Osteocyte (in vitro differentiated cells): ENCODE measurements at places on chromosomes 5 and 9.

- no peak for DNase-seq
These were observed 103.2 kb downstream of the SNCAIP start for GRCh38 chr5:122415030-122415800.

GRCh38 chr9:15276328-15276938 lies 30.6 kb downstream of the TTC39B start:
- DNase-seq: no peak

GRCh38 chr9:2087500-2088313 lies 72.6 kb downstream of the SMARCA2 start:
- no peak for DNase-seq

DNA sequence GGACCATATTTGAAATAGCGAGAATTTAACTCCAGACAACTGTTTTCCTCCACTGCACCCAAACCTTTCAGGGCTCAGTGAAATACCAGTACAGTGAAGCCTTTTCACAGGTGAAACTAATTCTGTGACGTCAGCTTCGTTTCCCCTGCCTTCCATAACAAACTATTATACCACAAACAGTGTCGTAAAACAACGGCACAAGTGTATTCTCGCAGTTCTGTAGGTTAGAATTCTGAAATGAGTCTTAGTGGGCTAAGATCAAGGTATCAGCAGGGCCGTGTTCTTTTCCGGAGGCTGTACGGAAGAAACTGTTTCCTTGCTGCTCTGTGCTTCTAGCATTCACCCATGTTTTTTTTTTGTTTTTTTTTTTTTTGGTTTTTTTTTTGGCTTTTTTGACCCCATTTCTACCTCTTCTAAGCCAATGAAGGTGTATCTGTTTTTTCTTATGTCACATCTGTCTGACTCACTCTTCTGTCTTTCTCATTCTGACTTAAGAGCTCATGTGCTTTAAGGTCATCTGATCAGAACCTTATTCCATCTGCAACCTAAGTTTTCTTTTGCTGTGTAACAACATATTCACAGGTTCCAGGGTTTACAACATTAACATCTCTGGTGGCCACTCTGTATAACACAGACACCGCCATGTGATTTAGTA lies 20.1 kb downstream of the ISOC1 start:
- no peak for DNase-seq

DNA sequence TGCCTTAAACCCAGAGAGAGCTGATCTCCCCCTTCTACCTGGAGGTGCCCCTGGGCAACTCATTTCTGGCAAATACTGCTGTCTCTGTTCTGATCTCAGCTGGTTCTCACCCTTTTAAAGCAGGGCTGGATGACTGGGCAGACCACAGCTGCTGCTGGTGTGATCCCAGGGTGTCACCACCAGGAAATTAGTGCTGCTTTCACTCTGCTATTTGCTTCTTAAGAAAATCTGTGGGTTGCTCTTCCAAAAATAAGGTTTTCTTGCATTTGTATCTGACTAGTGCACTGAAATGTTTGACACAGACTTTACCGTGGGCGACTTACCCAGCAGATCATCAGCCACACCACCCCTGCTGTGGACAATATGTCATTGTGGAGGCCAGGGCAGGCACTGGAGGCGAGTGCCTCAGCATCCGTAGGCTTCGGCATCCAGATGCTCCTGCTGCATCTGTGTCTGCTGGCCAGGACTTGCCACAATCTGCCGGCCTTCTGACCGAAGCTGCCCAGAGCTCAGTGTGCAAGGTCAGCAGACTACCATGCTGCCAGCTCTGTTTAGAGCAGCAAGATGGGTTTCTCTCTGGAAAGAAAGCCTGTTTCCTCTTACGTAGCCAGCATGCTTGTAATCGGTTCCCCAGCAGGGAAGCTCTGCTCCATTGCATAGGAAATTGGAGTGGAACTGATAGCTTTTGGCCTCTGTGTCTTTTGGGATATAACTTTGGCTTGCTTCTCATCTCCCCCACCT lies 13.6 kb downstream of the ARHGAP26 start:
- no peak for DNase-seq

DNA sequence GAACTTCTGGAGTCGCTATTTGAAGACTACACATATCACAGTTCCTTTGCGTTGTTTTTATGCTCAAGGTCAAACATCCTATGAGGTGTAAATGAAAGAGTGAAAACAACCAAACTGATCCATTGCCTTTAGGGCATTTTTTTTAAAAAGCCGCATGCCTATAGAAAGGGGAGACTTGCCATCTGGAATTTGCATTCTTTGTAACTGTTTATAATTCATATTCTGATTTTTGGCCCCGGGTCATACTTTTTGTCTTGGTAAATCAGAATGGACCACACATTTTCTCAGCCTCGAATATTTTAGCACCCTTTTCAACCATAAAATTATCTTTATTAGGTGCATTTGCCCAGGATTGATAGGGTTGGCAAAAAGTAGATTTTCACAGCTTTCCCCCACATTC lies 188.0 kb downstream of the GOLPH3 start:
- DNase-seq: no peak

GRCh38 chr5:178212241-178213002 lies 8.1 kb downstream of the HNRNPAB start:
- no peak for DNase-seq

GRCh38 chr9:125494653-125494915 lies 212.4 kb downstream of the MAPKAP1 start:
- DNase-seq: no peak

- DNase-seq: peak; percentile 42
These were observed 86.6 kb upstream of the SLC25A48 start for GRCh38 chr5:135747824-135748223.

GRCh38 chr5:111241696-111242095 lies 17.5 kb downstream of the CAMK4 start:
- DNase-seq: no peak

GRCh38 chr5:72779520-72779919 lies 36.9 kb upstream of the TNPO1 start:
- DNase-seq: no peak

GRCh38 chr9:33178972-33179697 lies 12.0 kb upstream of the B4GALT1 start:
- no peak for DNase-seq

GRCh38 chr5:120532835-120533234 lies 68.7 kb downstream of the PRR16 start:
- no peak for DNase-seq

DNA sequence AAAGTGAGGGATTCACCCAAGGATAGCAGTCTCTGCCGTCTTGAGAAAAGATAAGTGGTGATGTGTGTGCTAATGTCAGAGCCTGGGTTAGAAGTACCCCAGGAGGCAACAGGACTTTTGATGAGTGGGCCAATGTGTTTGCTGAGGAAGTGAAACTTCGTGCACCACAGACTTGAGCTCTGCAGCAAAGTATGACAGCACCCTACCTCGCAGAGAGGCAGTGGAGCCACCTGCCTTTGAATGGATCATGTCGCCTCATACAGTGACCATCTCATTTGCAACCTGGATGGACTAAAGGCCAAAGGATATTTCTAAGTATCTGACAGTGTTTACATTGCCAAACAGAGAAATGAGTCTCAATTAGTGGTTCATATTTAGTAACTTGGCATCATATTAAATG lies 593.9 kb upstream of the GRAMD2B start:
- no peak for DNase-seq

DNA sequence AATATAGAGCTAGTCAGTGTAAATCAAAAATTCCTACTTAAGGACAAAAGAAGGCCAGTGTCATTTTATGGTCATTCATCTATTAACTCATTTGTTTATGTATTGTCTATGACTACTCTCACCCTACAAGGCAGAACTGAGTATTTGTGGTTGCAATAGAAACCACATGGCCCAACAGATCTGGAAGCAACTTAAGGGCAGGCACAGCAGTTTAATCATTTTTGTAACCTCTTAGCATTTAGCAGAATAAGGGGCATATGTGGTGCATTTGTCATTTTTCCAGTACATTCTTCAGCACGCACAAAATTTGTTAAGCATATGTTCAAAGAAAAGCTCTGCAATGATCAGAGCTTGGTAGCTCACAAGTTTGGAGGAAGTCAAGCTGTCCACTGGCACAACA lies 1.1 kb downstream of the FKBP15 start:
- no peak for DNase-seq

DNA sequence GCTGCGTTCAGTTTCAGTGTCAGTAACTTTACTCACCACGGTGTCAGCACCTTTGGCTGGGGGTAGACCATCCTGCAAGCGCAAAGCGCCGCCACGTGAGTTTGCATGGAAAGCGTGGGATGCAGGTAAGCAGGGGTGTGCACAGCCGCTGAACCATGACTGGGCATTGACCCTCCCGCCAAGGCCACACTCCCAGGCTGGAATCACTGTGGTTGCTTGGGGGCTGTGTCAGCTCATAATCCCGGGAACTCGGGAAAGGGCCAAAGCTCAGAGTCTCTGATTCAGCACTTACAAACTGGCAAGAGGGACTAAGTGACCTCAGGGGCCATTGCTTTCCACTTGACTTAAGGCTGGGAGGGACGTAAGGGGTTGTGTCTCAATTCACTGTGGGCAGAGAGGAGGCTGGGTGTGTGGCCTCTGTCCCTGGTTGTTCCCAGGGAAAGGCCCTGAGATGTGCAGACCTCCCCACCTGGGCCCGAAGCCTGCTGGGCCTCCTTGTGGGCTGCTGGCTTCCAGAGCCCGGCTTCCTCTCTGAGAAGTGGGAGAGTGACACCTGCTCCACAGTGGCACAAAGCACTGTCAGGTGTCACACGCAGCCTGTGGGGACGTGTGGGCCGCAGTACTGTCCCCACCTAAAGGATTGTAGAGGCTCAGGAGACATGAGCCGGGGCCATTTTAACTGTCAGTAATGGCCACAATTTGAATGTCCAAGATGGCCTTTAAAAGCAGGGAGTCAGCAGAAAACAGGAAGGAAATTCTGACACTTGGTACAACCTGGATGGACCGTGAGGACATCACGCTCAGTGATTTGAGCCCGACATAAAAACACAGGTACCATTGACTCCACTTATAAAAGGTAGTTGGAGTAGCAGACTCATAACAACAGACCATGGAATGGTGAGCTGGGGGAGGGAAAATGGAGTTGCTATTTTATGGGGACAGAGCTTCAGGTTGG lies 16.7 kb downstream of the ABO start:
- no peak for DNase-seq

DNA sequence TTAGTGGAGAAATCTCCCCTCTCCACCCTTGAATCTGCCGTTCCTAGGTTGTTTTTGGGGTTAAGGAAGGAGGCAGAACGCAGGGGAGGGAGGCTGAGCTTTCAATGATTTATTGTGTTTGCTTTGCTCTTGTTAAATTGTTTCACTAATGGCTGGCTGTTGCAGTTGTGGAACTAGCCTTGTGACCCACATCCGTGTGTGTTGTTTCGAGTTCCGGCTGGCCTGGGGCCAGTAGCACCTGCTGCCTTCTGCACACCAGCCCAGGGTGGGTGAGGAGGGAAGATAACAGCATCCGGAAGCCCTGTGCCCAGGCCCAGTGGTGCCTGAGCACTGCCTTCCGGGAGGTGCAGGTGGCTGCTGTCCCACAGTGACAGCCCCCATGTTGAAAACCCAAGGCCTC lies 3.6 kb downstream of the ERGIC1 start:
- no peak for DNase-seq

DNA sequence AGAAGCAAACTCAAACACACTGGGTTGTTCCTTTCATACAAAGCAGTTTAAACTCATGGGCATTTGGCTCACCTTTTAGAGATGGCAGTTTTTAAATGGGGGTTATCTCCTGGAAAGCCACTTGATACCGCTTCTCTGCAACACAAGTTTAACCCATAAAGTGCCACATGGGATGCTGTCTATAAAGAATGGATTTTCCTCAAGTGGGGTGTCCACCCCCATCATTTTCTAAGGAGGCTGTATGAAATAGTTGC lies 528 bp upstream of the TRPM3 start:
- DNase-seq: no peak

GRCh38 chr9:108668191-108668937 lies 187.4 kb downstream of the ACTL7B start:
- no peak for DNase-seq

DNA sequence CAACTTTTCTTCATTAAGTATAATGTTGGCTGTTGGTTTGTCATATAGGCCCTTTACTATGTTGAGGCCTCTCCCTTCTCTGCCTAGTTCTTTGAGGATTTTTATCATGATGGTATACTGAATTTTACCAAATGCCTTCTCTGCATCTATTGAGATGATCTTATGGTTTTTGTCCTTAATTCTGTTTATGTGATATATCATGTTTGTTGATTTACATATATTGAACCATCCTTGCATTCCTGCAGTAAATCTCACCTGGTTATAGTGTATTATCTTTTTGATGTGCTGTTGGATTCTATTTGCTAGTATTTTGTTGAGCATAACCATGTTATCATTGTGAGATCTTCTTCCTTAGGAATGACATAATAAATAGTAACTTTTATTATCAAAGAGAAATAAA lies 362.9 kb downstream of the CCDC171 start:
- no peak for DNase-seq

DNA sequence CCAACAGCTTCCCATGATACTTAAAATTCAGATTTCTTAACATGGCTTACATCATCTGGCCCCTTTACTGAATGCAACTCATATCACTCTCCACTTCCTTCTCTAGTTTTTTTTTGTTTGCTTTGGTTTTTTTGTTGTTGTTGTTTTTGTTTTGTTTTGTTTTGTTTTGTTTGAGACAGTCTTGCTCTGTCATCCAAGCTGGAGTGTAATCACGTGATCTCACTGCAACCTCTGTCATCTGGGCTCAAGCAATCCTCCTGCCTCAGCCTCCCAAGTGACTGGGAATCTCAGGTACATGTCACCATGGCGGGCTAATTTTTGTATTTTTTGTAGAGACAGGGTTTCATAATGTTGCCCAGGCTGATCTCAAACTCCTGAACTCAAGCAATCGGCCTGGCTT lies 41.4 kb downstream of the CPLANE1 start:
- DNase-seq: no peak

GRCh38 chr5:44708602-44709001 lies 100.1 kb upstream of the MRPS30 start:
- DNase-seq: no peak
